Stimulated activated naive CD4-positive, alpha-beta T cell (primary cell): ENCODE measurements at places on chromosomes 5 and 9.

GRCh38 chr9:35757226-35757891 lies 3.3 kb upstream of the MSMP start:
- DNase-seq = no peak

GRCh38 chr9:28197653-28198052 lies 624.4 kb upstream of the C9orf72 start:
- no peak for DNase-seq

GRCh38 chr5:99646011-99646647 lies 717.3 kb upstream of the CHD1 start:
- no peak for DNase-seq

DNA sequence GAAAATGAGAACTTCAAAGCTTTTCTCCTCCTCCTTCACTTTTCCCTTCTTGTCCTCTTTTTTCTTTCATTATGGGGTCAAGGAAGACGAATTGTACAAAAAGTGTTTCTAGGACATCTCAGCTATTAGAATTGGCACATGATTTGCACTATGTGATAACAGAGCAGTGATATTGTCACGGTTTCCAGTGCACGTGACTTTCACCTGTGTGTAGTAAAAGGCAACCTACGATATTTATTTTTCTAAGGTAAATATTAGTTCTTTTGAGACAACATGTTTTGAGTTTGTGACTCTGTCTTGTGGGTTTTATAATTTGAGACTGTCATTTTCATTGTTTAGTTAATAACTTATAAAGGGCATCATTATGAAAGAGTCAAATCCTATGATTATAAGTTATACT lies 213.1 kb downstream of the PSAT1 start:
- DNase-seq = no peak

- DNase-seq = no peak
These were observed 196.1 kb downstream of the PAPPA start for GRCh38 chr9:116349684-116350083.

DNA sequence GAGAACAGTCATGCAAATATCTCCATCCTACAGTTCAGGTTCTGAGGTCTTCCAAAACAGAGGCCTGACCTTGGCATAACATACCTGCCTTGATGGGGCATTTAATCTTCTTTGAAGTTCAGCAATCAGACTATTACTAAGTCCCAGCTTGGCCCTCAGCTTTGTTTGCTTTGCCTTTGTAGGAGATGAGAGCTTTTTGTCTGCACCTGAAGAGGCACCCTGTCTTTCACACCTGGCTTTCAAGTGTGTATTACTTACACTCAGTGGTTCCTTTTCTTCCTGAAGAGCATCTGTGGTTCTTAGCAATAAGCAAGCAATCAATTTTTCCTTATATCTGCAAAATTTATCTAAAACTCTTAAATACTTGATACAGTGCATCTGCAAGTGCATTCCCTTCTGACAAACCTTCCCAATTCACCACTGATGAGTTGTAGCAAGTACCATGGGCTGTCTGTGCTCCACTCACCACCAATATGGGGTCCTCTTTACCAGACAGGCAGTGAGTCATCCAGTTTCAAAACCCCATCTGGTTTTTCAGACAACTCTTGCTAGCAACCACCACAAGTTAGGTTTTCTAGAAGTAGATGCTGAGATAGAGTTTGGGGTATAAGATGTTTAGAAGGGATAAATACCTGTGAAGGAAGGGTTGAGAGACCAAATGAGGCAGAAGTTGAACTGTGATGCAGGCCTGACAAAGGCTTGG lies 100.2 kb downstream of the HINT1 start:
- DNase-seq = no peak

GRCh38 chr9:111900151-111900857 lies 3.7 kb downstream of the UGCG start:
- DNase-seq = no peak

GRCh38 chr5:55578771-55579170 lies 44.0 kb upstream of the PLPP1 start:
- DNase-seq = no peak

DNA sequence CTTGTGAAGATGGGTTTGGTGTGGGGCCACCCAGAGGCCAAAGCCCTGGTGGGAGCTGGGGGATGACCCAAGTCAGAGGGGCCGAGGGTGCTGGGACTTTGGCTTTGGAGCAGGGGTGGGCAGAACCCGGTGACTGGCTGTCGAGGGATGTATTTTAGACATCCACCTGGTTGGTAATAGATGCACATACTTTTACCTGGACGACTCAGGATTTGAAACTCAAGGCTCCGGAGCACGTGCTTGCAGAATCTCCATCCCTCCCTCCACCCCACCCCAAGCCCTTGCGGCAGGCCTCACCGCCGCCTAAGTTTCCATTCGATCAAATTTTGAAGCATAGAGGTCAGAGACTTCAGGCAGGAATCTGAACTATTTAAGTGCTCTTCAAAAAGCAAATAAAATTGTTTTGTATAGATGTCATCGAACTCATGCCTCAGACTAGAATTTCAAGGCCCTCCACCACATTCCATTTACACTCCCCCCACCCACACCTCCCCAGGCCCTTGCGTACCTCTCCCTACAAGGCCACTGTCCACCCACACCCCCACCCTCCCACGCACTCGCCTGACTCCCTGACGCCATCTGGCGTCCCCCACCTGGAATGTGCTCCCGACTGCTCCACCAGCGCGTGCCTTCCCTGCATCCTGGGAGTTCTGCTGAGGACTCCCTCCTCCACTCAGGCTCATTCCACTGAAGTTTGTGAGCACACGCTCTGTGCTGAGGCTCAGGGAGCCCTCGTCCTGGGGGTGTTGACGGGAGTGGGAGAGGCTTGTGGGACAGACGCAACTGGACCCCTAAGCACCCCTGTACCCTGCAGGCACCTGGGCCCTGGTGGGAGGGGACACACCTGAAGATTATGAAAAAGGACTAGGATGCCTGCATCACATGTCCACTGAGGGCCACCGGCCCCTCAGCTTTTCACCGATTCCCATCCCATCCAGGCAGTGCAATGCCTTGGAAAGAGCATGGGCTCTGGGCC lies 56.4 kb upstream of the RPL26L1 start:
- no peak for DNase-seq

DNA sequence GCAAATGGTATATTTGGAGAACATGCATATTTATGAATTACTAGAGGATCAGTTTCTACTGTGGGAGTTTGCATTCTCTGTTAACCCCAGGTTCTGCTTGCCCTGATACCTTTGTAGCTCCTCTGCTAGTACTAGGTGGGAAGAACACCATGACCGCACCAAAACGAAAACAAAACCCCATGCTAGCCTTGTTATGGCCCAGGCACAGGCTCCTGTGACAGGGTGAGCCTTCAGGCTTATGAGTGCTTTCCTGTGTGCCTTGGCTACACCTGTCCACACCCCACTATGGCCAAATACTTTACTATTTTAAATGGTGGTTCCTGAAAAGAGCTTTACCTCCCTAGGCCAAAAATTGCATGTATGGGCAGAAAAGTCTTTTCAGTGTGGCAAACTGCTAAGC lies 94.8 kb downstream of the PPIC start:
- no peak for DNase-seq

- DNase-seq = no peak
These were observed 65.4 kb upstream of the C9orf72 start for GRCh38 chr9:27638716-27639115.

- DNase-seq = no peak
These were observed 1.3 kb downstream of the PROB1 start for GRCh38 chr5:139393497-139394122.

DNA sequence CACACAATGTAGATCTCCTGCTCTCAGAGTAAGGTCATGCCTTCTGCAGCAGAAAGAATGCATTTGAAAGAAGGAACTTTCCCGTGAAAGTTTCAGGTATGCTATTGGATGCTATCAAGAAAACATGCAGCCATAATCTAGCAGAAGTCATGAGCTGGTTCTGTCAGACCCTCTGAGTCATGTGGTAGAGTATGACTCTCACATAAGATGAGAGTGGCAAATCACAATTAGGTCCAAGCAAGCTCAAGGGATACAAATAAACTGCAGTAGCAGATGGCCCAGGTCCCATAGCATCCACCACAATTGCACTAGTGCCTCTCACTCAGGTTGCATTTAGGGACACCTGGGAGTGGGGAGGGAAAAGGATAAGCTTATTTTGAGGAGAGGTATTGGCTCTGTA lies 292.8 kb downstream of the ASTN2 start:
- no peak for DNase-seq

DNA sequence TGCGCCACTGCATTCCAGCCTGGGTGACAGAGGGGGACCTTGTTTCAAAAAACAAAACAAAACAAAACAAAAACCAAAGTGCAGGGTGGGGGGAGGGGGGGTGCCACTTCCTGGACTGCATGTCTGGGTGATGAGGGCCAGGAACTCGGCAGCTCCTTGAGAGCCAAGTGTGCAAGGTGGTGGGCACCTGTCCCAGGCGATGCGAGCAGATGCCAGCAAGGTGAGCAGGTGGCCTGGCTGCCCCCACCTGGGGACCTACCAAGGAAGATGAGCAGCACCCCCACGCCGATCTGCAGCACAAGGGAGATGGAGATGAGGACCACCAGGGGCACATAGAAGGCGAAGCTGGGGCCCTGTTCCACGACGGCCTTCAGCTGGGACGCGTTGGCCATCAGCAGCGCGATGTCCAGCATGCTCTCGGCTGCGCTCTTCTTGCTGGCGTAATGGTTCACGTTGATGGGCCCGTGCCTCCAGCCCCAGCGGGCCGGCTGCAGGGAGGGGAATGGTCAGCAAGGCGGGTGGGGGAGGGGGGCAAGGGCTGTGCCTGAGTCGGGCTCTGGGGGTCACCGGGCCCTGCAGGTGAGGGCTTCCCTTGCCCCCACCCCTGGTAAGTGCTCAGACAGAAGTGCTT lies 7.8 kb downstream of the NINJ1 start:
- peak; percentile 38 for DNase-seq

GRCh38 chr9:95669253-95669652 lies 152.5 kb upstream of the PTCH1 start:
- DNase-seq = no peak

DNA sequence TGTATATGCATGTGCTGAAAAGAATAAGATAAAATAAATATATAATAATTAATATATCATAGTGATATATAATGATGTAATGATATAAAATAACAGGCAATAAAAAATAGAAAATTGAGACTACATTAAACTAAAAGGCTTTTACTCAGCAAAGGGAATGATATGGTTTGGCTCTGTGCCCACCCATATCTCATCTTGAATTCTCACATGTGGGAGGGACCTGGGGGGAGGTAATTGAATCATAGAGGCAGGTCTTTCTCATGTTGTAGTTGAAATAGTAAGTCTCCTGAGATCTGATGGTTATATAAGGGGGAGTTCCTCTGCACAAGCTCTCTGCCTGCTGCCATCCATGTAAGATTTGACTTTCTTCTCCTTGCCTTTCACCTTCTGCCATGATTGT lies 1550.9 kb upstream of the CDH6 start:
- no peak for DNase-seq

DNA sequence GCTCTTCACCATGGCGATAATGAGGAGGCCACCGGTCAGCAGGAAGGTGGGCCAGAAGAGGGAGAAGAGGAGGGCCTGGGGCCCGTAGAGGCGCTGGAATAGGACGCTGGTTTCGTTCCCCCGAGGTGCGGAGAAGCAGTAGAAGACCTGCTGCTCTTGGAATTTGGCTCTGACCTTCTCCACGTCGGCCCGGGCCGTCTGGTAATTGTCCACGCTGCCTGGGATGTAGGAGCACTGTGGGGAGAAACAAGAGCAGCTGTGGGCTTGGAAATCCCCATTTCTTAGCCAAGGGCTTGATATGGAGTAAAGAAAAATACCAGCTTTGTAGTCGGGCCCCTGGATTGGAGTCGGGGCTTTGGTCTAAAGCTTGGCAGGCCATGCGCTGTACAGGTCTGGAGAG lies 10.4 kb downstream of the KCNMB1 start:
- DNase-seq = no peak

DNA sequence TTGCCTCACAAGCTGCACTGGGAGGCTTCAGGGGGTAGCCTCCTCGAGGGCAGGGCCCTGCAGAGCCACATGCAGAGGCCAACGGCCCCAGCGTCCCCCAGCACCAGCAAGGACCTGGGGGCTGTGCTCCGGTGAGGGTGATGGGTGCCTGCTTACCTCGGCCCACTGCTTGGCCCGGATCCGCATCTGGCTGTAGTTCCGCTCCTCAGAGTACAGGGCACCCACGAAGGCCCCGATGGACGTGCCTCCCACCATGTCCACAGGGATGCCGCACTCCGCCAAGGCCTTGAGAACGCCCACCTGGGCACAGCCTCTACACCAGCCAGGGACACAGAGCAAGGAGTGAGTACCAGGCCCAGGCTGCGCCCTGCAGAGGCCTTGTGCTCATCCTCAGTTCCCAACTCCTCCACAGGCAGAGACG lies 8.0 kb upstream of the NSMF start:
- DNase-seq = no peak

DNA sequence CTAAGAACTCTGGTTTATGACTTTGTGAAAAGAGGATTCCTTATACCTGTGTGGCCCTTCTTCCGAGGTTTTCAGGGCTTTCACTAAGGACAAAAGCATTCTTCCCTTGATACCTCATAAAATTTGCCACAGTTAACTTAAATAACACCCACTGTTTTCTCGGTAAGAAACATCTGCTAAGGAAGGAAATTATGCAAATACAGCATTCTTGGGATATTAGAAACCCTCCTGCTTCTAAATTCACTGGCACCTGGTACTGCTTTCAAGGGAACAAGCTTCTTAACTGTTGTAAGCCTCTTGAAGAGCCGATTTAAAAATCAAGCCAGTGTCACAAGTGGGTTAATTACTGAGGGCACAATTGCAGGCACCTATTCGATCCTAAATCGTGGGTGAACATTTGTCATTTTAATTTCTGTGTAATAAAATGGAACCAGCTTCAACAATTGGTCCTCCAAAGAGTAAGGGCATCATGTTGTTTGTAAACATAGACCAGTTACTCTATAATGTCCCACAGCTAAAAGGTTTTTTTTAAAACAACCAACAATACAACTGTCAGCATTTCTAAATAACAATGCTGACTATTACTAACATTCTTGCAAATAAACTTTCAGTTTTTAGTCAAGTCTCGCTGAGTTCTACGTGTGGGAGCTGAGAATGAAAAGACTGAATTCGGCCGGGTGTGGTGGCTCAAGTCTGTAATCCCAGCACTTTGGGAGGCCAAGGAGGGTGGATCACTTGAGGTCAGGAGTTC lies 26.6 kb downstream of the AK3 start:
- no peak for DNase-seq

- DNase-seq = no peak
These were observed 132.7 kb upstream of the SLC12A2 start for GRCh38 chr5:127950707-127951391.

- no peak for DNase-seq
These were observed 1248.0 kb upstream of the C9orf72 start for GRCh38 chr9:28821240-28821639.
